NCI-H748 treated with DMSO at 0.1 percent for 48 hours (cell line): ENCODE measurements at places on chromosomes 7 and 10.

- peak; percentile 1 for DNase-seq
These were observed 757 bp upstream of the GRID1 start for GRCh38 chr10:86367152-86367951.

DNA sequence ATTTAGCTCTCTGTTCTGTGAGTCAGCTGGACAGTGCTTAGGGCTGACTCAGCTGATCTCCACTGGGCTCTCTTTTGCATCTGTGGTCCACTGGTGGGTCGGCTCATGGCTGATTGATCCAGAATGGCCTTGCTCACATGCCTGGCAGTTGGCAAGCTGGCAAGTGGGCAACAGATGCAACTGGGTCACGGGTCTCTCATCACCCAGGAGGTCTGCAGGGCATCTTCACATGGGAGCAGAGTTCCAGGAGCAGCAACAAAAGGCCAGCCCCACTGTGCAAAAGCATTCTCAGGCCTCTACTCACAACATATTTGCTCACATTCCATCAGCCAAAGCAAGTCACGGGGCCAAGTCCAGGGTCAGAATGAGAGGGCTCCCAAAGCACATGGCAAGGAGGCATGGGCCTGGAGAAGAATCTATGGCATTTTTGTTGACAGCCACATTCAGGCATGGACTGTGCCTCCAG is 98.8 kb downstream of the OAT start:
- DNase-seq, result no peak

GRCh38 chr10:124952123-124952522 is 10.2 kb downstream of the ZRANB1 start:
- DNase-seq, result no peak

DNA sequence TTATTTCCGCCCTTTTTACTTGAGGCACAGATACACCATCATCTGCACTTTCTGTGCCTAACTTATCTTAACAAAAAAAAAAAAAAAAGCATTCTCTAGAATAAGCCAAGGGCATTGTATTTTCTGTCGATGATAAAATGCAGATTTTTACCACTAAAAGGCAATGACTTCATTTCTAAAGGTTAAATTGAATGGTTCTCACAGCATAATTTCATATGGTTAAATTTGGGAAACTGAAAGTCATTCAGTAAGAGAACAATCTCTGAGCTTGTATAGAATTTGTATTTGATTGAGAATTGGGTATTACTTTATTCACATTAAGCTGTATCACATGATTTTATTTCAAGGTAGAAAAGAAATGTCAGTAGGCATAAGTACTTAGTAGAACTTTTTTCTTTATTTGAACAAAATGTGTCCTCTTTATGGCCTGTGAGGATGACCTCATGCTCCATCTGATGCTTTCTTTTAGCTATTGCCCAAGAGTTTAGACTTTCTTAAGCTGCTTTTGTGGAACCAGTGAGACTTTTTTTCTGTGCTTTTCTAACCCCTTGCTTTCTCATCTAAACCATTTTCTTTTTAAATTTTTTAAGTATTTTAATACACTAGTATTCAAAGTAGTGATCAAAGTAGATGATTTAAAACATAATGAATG is 110.3 kb downstream of the LRRC4 start:
- no peak for DNase-seq

DNA sequence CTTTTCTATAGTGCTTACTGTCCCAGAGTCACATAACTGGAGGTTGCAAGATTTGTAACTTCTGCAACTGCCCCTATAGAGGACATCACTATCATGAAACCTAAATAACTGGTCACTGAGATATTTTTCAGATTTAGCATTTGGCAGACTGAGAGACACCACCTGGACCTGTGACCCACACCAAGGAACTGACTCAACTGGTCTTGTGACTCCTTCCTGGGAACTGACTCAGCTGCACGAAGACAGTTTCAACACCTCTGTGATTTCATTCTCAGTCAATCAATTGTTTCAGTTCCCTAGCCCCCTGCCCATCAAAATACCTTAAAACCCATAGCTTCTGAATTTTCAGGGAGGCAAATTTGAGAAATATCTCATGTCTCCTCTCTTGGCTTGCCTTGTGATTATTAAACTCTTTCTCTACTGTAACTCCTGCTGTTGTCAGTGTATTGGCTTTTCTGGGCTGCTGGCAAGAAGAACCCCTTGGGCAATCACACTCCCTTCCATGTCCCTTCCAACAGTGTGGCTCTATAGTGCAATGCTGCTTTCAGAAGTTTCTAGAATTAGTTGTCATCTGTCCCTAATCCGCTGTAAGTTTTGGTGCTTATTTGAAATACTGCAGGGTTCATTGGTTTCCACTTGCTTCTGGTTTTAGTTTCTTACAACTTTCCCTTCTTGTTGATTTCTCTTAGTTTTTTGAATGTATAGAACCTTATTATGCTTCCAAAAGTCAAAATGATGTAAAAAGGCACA is 127.8 kb upstream of the ADCY1 start:
- DNase-seq, result no peak

DNA sequence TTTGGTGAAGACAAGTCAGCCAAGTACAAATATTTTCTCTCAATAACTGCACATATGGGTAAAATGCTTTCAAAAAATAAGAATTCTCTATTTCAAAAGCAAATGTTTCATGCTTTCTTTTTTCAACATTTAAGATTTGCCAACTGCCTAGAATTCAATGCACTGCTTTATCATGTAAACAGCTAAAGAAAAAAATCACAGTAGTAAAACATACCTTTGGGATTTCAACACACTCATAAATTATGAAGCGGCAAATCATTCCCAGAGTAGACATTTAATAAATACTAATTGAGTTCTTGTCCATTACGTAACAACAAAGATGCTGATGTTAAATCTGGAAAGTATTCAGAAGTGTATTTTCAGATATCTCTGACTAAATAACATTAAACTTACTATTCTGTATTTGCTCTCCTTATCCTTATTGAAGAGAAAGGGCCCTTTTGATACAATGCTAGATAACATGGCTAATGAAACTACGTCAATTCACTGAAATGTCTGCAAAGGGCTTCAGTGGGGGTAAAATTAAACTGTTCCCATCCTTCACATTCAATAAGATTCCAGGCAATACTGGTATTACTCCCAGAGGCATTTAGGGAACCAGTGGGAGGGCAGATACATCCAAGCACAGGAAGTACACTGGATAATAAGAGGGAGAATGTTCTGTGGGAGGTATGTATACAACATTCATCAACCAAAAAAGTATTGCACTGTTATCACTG is 13.9 kb downstream of the NAPEPLD start:
- DNase-seq, result no peak

- no peak for DNase-seq
These were observed 151.8 kb downstream of the LRRC4 start for GRCh38 chr7:127879436-127879835.

DNA sequence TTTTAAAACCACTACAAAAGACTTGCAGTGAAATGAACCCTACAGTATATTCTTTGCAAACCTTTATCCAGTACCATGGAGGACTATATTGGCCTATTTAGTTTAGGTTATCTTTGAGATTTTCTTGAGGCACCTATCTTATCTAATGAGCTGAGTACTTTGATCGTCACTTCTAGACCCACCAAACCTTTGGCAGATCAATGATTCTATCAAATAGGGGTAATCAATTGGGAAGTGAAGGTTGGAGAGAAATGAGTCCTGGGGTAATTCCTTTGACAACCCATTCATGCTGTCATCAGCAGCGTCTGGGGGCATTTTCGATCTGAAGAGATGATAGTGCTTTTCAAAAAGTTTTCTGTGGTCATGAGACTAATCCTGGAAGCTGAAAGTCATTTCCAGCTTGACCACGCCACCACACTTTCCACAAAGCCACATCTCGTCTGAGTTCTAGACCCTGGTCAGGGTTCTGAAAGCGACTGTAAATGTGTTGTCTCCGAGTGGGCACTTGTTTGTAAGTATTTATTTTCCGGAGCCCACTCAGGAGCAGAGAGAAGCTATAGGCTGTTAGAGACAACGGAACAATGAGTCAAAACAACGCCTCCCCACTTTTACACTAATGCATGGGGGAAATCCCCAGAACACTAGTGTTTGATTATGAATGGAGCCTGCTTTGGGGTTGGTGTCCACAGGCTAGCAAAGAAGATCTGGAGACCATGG is 4.8 kb downstream of the EGR2 start:
- no peak for DNase-seq

GRCh38 chr7:36279200-36279925 is 110.3 kb upstream of the ANLN start:
- DNase-seq, result no peak

GRCh38 chr10:115566867-115567266 is 473.7 kb downstream of the ATRNL1 start:
- no peak for DNase-seq

- no peak for DNase-seq
These were observed 320.4 kb downstream of the GLRX3 start for GRCh38 chr10:130456616-130457015.

- no peak for DNase-seq
These were observed 9.6 kb upstream of the TRIM56 start for GRCh38 chr7:101075646-101076045.

DNA sequence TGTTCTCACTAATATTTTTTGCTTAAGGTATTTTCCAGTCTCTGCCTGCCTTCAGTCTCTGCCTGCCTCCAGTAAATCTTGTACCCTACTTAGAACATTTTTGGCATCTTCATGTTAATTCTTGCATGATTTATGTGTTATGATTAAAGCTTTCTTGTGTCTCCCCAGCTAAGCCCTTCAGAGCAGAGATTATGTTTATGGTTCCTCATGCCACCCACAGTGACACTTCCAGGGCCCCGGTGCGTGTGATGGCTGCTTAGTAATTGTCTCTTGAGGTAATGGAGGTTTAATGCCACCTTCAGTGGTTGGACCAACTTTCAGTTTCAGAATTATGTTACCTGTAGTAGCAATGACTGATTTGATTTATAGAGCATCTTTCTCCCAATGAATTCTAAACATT is 70.6 kb upstream of the MET start:
- DNase-seq, result peak; percentile 26

GRCh38 chr7:2417981-2418481 is 14.6 kb downstream of the CHST12 start:
- no peak for DNase-seq

DNA sequence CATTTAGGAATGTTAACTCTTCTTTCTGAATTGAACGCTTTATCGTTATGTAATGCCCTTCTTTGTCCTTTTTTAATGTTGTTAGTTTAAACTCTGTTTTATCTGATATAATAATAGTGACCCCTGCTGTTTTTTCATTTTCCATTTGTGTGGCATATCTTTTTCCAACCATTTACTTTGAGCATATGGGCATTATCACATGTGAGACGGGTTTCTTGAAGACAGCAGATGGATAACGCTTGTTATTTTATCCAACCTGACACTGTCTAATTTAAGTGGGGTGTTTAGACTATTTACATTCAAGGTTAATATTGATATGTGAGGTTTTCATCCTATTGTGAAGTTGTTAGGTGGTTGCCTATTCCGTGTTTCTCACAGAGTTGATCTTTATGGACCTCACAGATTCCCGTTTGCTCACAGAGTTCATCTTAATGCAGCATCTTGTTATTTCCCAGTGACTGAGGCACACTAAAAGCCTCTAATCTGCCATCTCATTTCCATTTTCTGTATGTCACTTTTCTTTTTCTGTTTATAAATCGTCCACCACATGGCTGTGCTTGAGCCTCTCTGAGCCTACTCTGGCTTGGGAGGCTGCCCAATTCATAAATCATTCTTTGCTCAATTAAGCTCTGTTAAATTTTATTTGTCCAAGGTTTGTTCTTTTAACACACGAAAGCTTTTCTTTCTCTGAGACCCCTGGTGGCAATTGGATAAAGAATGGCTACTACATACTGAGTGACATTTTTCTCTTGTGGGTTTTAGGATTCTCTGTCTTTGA is 286.2 kb downstream of the HTR7 start:
- DNase-seq, result peak; percentile 19

- DNase-seq, result no peak
These were observed 180.0 kb upstream of the ANK3 start for GRCh38 chr10:60569681-60570080.

- no peak for DNase-seq
These were observed 343 bp upstream of the C10orf71 start for GRCh38 chr10:49298671-49298982.

- no peak for DNase-seq
These were observed 72.7 kb downstream of the ZWINT start for GRCh38 chr10:56288403-56288802.

DNA sequence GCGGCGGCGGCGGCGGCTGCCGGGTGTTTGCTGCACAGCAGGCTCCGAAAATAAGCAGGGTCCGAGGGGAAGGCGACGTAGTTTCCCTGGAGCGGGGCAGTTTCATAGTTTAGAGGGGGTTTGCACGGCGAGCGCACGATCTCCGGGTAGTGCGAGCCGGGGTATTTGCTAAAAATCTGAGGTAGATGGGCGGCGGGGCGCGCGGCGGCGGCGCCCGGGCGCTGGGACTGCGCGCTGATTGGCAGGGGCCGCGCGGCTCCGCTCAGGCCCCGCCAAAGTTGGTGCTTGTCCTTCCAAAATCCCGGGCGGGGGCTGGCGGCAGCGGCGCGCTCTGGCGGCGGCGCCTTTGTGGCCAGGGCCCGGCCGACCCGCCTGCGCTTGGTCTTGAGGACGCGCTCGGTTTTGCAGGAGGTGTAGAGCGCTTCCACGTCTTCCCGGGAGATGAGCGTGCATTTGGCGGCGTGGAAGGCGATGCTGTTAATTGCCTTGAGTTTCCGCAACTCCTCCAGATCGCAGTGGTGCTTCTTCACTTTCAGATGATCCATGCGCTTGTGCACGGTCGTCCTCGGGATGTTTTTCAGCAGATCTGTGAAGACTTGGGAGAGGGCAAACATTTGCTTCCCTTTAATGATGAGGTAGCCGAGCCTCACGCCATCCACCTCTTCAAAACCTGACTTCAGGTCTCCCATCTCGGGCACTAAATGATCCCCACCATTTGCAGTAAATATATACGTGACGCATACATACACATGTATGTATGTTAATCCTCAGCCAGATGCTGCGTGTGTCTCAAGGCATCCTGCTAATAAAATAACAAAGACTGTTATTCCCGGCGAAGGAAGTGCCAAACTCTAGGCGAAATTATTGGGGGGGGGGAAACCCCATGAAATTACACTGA is 8.1 kb downstream of the SKIDA1 start:
- no peak for DNase-seq

DNA sequence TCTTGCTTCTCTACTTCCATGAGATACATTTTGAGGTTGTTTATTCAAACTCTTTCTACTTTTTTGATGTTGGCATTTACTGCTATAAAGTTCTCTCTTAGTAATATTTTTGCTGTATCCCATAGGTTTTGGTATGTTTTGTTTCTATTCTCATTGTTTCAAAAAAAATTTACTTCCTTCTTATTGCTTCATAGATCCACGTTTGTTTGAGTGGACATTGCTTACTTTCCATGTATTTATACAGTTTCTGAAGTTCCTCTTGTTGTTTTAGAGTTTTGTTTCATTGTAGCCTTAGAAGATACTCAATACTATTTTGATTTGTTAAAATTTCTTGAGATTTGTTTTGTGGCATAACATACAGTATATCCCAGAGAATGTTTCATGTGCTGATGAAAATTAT is 13.7 kb downstream of the TAS2R40 start:
- DNase-seq, result no peak

GRCh38 chr10:126911301-126911700 is 6.1 kb downstream of the DOCK1 start:
- DNase-seq, result no peak

GRCh38 chr10:57897611-57898010 is 370.1 kb downstream of the IPMK start:
- DNase-seq, result no peak
